Hematopoietic multipotent progenitor cell treated with erythropoietin and hydrocortisone succinate and interleukin-3 and kit ligand, for 15 days (in vitro differentiated cells): ENCODE measurements at places on chromosomes 5 and 9.

GRCh38 chr5:115607935-115608334, 5.7 kb upstream of the TICAM2 start:
- no peak for DNase-seq

- DNase-seq, result no peak
Observed at GRCh38 chr5:130115686-130116085, 211.4 kb downstream of the CHSY3 start.

DNA sequence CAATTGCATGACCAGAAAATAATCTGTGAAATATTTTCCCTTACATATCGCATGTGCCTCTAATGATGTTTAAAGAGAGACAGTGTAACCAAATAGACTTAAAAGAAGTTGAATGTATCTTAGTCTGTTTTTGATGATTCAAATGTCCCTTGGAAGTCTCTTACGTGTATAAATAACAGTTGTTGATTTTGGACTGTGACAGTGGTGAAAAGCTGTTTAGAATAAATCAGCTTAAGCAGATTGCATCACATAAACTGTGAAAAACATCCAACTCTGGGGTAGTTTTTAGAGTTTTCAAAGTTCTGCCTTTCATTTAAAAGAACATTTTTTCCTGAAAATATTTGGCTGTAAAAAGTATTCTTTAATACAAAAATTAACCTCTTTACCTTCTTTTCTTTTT, 301.1 kb downstream of the PRR16 start:
- no peak for DNase-seq

- DNase-seq, result no peak
Observed at GRCh38 chr5:149871471-149871870, 73.1 kb downstream of the PDE6A start.

- no peak for DNase-seq
Observed at GRCh38 chr5:2750026-2750757, 1.3 kb downstream of the IRX2 start.

DNA sequence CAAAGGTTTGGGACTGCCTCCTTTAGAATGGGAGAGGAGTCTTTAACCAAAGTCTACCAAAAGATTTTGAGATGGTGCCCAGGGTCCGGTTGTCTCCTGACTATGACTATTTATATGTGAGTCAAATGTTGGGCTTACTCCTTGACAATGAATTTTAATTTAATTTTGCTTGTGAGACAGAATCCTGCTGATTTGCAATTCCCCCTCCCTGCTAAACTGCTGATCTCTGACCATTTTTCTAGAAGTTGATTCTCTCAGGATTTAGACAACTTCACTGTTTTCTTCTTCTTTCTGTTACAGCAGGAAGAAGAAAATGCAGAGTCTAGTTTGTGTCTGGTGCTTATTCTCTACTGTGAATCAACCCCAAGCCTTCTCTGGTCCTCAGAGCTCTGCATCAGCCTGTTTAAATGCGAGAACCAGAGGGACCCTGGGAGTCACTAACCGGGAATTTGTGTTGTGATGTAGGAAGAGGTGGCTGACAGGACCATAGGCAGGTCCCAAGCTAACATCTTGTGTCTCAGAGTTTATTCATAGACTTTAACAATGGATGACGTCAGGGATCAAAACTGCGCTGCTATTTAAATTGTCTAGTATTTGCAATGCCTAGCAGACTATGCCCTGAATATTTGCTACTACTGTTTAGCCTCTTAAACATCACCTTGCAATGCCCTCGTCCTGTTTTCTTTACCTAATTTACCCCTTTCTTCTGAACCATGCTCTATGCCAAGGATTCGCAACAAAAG, 124.0 kb upstream of the TAF11L2 start:
- DNase-seq, result no peak

GRCh38 chr5:6703806-6704205, 9.4 kb upstream of the TENT4A start:
- DNase-seq, result no peak
